Occipital lobe (tissue), 3 donors: ENCODE measurements at places on chromosomes 1 and 21.
A peak's percentile ranks its signal among the peaks of the same experiment; 100 is the strongest.

DNA sequence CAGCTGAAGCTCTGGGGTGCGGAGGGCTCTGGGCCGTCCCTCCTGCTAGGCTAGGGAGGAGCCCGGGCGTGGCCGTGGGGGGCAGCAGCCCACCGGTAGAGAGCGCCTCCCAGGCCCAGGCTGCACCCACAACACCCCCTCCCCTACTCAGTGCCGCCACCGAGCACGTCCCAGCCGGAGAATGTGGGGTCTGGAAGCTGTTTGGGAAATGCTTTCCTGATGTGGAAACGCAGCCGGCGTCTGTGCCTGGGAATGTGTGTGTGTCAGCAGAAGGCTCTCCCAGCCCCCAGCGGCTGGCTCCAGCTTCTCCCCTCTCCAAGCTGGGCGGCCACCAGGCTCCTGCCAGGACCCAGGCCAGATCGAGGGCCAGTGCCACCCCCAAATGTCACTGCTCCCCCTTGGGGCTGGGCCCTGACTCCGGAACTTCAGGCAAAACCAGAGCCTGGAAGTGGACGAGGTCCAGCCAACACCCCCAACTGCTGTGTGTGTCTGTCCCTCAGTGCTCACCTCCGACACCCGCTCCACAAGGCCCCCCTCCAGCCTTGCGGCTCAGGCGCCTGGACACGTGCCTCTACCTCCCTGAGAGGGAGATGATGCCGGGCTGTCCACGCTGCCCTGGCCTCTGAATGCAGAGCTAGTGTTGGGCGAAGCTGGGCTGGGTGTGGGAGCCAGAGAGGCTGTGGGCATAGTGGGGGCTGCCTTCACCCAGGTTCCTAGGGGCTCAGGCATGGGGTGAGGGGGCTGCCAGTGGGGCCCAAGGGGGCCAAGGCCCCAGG lies 74.7 kb downstream of the MEGF6 start:
- no peak for DNase-seq

DNA sequence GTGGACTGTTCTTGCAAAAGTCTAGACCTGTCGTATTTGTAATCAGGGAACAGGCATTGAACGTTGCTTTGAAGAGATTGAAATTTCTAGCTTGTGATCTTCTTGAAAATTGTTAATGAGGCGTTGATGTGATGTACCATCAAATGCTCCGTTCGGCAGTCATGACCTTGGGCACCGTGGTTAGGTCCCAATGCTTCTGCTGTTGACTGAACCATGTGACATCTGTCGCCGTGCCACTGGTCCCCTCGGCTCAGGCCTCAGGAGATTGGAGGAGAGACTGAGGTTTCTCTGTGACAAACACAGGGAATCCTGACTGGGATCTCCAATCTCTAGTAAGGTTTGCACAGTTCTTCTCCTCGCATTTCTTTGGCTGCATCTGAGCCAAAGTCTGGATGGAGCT lies 18.1 kb upstream of the KCNAB2 start:
- DNase-seq: no peak

- DNase-seq: no peak
These were observed 27.0 kb downstream of the MROH7 start for GRCh38 chr1:54668567-54668966.

- no peak for DNase-seq
These were observed 18.4 kb downstream of the CAPZA1 start for GRCh38 chr1:112638110-112638428.

DNA sequence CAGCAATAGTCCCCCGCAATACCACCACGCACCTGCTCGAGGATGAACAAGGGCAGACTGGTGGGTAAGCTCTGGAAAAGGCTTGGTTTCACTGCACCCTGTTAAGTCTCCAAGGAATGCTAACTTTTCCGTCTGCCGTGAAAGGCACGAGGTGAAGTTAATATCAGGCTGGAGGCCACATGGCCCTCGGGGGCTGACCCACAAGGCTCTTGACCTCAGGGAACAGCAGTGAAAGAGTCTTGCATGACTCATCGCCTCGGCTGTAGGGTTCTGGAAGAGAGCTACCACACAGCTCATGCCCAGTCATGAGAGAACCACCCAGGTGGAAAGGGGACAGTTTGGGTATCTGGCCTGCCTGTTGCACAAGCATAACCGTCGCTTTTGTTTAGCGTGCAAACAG lies 24.7 kb downstream of the SCCPDH start:
- DNase-seq: no peak

- no peak for DNase-seq
These were observed 74.1 kb downstream of the OLFML2B start for GRCh38 chr1:161949548-161949947.

DNA sequence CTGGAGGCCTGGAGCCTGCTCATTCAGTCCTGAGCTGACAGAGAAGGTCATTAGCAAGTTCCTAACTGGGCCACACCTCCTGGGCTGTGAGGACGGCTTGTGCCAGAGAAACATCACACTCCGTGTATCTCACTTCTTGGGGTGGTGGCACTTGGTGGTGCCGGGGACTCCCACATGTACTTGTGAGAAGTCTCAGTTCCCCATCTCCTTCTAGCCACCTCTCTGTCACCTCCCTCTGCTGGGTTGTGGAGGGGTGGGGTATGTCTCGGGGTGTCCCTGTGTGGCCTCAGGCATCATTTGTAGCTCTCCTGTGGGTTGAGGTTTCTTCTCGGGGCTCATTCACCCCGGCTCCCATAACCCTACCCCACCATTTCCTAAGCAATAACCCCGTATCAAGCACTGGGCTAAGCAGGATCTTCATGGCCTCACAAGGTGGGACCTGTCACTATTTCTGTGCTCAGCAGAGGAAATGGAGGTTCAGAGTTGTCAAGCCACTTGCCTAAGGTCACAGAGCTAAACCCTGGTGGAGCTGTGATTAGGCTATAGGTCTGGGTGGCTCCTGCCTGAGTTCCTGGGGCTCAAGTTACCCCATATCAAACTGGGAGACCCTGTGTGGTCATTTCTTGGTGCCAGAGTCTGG lies 62.5 kb downstream of the UBIAD1 start:
- DNase-seq: no peak

DNA sequence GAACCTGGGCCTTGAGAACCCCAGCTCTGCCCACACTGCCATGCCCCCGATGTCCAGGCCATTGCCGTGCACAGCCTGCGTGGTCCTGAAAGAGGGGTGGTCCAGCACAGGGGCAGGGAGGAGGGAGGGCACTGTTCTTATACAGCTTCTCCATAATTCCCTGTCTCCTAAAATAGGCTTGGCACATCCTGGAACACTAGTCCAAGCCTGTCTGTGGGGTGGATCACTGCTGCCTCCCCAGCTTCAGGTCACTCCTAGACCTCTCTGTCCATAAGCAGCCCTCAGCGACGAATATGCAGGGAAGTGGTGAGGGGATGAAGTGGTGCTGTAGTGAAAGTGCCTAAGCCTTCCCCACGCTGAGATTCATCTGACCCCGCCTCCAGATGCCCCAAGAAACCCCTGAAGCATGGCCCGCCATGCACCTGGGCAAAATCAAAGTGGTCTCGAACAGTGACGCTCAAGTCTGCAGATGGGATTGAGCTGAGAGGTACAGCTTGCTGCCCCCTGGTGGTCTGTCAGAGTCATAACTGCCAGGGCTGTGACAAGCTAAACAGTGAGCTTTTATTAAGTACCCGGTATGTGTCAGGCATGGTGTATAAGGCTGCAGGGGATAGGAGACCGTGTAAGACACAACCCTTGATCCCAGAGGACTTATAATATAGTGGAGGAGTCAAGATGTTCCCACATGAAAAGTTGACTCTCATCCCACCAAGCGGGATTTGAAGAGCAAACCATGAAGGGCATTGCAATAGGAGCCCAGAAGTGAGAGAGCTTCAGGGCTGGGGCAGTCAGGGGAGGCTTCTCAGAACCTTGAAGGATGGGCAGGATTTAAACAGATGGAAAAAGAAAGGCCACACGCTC lies 66.6 kb downstream of the FAM163A start:
- DNase-seq: peak; percentile 9

DNA sequence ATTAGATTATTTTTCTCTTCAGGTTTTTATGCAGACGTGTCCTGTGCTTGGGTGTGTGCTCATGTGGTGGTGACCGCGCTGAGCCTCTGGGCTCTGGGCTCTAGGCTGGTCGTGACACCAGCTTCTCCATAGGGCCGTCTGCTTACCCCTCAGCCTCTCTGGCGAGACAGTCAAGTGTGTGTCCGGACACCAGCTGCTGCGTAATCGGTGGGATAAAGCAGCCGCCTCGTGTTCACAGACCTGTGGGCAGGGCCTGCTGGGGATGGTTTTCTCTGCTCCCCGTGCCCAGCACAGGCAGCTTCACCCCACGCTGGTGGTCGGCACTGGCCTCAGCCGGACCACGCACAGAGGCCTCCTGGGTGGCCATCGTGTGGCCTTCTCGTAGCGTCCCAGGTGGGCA lies 33.6 kb upstream of the DIP2A start:
- DNase-seq: no peak

DNA sequence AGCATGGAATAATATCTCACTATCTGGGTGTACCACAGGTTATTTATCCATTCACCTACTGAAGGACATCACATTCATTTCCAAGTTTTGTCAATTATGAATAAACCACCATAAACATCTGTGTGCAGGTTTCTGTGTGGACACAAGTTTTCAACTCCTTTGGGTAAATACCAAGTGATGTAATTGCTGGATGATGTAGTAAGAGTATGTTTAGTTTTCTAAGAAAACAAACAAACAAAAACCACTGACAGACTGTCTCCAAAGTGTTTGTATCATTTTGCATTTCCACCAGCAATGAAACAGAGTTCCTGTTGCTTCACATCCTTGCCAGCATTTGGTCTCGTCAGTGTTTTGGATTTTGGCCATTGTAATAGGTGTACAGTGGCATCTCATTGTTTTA lies 435.7 kb upstream of the PROX1 start:
- no peak for DNase-seq

GRCh38 chr1:207321790-207322645 lies 540 bp downstream of the CD55 start:
- DNase-seq: no peak

DNA sequence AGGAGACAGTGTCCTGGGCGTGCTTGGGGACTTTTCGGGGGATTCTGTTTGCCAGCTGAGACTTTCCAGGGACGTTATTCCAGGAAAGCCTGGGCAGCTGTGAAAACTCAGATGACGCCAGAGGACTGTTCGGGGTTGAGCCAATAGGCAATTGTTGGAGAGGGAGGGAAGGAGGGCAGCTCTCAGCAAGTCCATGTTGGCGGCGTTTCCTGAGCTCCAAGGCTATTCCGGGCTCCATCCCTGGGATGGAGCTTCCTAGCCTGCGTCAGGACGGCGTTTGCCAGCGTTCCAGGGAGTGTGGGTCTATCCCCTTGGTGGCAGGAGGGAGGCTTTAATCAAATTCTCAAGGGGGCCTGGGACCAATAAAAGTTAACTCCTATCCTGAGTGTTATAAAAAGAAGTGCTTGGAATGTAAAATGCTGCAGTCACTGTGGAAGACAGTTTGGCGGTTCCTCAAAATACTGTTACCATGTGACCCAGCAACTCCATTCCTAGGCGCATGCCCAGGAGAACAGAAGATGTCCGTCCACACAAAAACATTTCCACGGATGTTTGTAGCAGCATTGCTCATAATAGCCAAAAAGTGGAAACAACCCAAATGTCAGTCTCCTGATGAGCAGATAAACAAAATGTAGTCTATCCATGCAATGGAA lies 15.2 kb downstream of the SLC27A3 start:
- DNase-seq: peak; percentile 77

DNA sequence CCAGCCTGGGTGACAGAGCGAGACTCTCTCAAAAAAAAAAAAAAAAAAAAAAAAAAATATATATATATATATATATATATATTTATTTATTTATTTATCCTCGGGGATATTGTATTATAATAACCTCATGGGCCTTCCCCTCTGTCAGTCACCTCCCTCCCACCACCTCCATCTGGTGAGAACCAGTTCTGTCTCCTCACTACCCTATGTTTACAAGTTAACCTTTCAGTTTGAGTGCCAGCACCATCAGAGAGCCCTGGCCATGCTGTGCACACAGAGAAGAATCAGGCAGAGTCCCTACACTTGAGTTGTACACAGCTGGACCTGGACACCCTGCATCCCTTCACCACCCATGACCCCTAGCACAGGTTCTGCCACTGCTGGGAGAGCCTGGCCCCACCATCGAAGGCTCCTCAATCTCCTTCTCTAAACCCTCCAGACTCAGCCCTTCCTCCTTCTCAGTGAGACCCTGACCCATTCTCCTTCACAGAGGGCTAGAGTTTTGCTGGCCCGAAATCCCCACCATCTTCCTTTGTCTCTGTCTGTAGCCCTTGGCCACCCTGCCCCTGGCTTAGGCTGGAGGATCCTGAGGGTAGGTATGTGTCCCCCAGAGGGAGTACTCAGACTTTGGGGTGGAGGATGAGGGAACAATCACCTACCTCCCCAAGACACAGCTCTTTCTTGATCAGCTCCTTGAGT lies 1.2 kb downstream of the S100A5 start:
- DNase-seq: no peak

DNA sequence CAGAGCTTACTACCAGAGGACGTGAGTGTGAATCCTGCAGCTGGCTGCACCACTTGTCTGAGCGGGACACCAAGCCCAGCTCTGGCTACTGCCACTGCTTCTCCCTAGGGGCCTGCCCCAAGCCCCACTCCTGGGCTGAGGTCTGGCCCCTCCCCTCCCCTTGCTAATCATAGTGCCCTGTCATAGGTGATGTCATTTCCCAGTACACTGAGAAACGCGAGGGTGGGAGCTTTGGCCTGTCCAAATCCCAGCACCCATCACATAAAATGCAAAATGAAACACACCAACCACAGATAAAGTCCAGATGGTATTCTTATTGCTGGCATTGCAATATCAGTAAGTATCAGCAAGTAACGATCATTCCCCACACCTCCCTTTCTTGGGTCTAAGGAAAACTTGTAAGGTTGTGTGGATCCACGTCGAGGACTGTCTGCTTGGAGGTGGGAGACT lies 77.7 kb downstream of the TOMM20 start:
- DNase-seq: no peak

- no peak for DNase-seq
These were observed 152.0 kb downstream of the KIF26B start for GRCh38 chr1:245306628-245307410.

DNA sequence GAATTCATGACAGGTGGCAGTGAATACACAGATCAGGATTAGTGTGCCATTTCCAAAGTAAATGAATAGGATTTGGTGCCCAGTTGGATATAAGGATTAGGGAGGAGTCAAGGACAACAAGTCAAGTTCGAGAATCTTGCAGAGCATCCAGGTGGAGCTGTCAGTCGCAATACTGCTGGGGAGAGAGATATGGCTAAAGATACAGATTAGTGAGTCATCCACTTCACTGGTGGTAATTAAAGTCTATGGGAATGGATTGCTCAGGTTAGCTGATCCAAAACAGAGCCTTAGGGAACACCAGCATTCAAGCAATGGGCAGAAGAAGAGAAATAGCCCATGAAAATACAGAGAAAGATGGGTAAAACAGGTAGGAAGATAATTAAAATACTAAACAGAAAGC lies 26.8 kb downstream of the BCAS2 start:
- no peak for DNase-seq

DNA sequence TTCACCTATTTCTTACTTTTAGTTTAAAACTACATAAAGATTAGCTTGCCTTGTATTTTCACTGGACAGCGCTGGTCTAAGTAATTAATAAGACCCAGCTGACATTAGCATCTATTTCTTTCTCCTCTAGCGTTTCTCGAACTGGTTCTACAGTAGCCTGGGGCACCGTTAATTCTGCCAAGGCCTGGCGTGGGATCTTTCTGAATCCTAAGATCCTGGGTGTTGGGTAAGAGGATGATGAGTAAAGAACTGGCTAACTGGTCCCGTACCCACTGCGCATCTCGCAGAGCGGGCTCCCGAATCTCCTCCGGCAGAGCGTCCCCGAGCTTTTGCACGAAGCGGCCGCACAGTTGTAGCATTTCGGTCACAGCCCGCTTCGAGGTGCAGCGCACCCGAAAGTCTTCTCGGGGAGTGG lies 309 bp downstream of the NSL1 start:
- peak; percentile 75 for DNase-seq

- no peak for DNase-seq
These were observed 642 bp downstream of the HCRTR1 start for GRCh38 chr1:31617916-31618746.
